ENCODE measurements at places on chromosomes 3 and 15. TPM values are rescaled to one million over a fixed set of nuclear protein-coding genes. Genes with fewer than 3 reads are reported as not detected.

TGFBR2 gene
- total RNA-seq: 203 TPM

STAB1 gene
- total RNA-seq: 1.5 TPM

- no peak for DNase-seq
Measured at GRCh38 chr3:133934073-133934970, 38.6 kb upstream of the RAB6B start.

GRCh38 chr15:68309024-68309423, 31.5 kb downstream of the FEM1B start:
- no peak for DNase-seq

GRCh38 chr3:179970746-179971145, 66.0 kb downstream of the PEX5L start:
- DNase-seq: no peak

SNURF gene
- total RNA-seq: 30.1 TPM

DNA sequence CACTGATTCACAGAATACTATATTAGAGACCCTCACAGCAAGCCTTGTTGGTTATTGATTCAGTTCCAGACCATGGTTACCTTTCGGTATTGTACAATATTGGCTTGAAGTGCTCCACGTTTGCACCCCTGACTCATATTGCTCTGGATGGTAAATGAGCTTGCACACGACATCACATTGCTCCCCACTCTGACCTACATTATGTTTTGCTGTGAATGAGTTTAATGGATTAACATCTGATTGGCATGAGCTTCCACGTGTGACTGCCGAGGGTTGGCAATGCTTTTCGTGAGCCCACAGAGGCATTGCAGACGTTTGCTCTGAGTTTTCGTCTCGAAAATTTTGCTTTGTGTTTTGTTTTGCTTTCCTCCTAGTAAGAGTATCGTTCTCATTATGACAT, 225.8 kb upstream of the ICE2 start:
- DNase-seq: no peak

DNA sequence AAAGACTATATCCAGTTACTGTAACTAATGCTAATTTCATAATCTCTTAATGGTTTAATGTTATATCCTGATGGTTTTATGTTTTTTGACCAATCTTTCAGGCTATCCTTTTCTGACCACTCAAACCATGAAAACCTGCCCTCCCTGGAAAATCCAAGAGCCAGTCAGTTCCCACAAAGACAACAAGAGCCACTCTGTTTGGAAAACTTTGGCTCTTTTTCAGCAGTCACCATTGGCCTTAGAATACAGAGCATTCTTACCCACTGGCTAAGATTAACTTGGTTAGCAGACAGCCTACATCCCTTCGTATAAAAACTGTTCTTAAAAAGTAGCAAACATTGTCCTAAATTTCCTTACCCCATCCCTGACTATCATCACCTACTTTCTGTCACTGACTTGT, 32.9 kb downstream of the ALCAM start:
- no peak for DNase-seq

LDHAL6B gene
- total RNA-seq: not detected

DNA sequence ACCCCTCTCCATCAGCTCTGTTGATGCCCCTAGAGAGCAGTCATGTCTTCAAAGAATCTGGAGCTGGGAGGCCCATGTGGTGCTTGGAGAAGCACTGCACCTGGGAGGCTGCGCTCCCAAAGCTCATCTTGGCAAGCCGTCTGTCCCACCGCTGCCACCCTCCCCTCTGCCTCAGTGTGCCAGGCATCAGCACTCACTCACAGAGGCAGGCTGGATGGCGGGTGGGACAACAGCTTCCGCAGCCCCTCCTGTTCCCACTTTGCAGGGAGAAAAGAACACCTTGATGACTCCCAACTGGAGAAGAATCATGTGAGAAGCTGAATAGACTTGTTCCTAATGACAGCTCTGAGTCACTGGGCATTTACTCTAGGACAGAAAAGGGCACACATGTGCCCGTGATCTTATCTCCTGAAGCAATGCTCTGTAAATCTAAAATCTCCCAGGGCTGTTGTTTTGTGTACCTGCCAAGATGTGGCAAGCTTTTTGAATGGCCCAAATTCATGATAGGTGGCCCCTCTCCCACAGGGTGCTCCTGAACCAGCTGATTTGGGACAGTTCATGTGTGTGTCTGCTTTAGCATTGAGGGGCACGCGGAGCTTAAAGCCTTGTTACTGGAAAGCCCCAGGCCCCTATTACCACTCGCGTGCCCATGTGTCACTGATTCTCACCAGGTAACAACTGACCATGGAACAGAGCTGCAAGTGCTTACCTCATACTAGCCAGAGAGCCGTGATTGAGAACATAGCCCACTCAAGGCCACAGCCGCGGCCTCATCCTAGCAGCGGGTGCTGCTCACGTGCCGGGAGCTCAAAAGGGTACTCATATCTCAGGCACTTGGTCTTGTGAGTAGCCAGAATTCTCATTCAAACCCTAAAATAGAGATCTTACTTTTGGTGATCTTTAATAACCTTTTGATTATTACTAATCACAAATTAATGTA, 104.4 kb downstream of the DNAJB8 start:
- DNase-seq: no peak

RHOV gene
- total RNA-seq: 0.36 TPM

DNA sequence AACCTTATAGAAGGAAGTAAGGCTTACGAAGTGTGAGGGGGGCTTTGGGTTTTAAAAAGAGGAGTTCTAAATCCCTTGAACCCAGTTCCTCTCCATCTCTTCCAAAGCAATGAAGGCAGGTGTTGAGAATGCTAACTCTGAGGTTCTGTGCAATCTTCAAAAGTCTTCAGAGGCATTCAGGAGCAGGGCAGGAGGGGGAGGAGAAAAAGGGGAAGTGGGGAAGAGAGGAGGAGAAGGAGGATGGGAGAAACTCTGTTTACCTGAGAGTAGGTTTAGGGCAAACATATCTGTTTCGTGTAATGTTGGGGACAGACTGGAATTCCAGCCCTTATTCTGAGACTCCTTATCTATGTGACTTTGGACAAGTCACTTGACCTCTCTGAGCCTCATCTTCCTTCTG, 36.9 kb downstream of the FAM3D start:
- DNase-seq: no peak

DNA sequence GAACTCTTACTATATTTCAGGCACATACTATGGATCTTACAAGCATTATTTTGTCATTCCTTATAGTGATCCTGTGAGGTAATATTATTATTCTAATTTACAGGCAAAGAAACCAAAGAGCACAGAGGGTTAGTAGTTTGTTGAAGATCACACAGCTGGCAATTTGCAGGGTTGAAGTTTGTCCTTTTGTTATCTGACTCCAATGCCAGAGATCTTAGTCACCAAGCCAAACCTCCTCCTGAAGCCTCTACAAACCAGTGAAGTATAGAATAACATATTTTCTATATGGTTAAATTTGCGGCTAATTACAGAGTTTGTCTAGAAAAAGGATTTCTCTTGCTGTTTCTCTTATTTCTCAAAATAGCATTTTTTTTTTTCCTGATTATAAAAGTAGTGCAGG, 11.2 kb downstream of the ISLR2 start:
- no peak for DNase-seq

CAPN3 gene
- total RNA-seq: 8.7 TPM

DNA sequence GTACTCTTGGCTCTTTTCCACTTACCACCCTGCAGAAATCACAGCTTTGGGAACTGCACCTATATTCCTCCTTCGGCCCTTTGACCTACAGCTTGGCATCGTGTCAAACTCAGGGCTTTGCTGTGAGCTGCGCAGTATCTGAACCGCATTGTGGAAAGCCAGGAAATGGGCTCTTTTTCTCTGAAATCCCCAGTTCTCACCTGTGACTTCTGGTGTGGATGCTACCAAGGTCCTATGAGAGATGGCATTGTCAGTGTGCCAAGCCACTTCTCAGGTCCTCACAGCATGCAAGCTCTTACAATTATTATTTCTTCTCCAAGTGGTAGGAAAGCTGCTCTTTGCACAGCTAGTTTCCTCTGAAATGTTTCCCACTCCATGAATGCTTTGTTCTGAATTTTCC, 450.6 kb upstream of the TBL1XR1 start:
- no peak for DNase-seq

CLDN18 gene
- total RNA-seq: not detected

- DNase-seq: no peak
Measured at GRCh38 chr3:120137548-120137947, 43.3 kb upstream of the GSK3B start.

DNA sequence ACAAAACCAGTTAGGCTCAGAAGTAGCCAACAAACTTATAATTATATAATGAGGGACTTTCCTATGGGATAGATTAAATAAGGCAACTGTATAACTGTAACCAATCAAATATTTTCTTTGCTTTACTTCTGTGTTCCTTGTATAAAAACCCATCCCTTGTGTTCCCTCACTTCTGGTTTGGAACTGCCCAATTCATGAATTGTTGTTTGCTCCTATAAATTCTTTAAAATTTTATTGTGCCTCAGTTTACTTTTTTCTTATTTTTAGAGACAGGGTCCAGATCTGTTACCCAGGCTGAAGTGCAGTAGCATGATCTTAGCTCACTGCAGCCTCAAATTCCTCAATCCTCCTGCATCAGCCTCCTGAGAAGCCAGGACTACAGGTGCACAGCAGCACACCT, 155.7 kb downstream of the SMAD6 start:
- DNase-seq: no peak

CNTN4 gene
- not detected for total RNA-seq

- no peak for DNase-seq
Measured at GRCh38 chr3:179852142-179852905, 184.4 kb downstream of the PEX5L start.

GRCh38 chr3:130596484-130596883, 79.5 kb downstream of the COL6A6 start:
- no peak for DNase-seq

GRCh38 chr3:155641956-155642355, 102.9 kb downstream of the PLCH1 start:
- no peak for DNase-seq

DNA sequence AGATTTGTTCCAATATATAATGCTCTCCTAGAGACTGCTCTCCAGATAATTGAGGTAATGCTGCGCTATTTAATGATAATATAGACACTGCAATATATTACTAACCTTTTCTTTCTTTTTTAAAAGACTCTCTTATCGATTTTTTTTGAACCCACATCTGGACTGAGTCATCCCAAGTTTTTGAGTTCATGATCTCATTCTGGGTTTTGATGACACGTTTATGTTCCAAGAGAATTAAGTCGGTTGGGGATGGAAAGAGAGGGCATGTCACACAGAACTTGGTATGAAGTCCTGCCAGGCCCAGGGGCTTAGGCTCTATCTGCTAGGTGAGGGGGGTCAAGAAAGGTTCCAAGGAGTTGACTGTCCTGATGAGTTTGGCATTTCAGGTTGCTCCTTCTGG, 431.1 kb downstream of the MFSD1 start:
- DNase-seq: no peak

DNA sequence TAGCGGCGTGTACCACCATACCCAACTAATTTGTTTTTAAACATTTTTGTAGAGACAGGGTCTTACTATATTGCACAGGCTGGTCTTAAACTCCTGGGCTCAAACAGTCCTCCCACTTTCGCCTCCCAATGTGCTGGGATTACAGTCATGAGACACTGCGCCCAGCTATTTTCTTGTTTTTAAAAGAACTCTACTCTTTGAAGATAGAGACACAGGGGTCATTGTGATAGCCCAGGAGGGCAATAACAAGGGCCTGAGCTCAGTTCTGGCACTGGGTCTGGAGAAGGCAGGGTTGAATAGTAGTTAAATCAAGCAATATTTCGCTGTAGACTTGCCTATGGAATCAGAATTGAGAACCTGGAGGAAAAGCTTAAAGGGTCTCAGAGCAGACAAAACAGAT, 98.8 kb downstream of the ANP32A start:
- no peak for DNase-seq

DNA sequence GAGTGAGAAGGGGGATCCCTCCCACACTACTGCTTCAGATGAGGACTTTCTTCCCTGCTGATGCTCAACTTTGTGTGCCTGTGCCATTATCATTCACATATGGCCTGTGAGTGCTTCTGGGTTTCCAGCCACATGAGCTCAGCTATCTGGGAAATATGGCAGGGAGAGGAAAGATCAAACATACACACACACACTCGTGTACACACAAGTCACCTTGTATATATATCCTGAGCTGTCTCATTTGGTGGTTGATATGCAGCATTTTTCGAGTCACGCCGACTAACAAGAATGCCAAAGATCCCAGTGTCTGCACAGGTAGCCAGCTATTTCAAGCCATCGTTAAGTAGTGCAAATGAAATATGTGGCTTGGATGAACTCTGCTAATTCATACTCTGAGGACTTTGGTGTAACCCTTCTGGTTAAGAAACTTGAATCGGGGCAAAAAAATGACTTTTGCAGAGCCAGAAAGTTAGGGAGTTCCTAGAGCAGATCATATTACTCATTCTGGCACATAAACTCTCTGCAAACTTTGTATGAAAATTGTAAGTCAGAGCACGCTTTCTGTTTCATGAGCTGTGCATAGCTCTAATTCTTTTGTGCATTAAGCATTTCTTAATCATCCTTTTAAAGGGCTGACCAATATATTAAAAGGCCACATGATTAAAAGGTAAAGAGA, 24.9 kb upstream of the WNT5A start:
- no peak for DNase-seq

- no peak for DNase-seq
Measured at GRCh38 chr15:38517312-38517975, 47.2 kb downstream of the RASGRP1 start.

DNA sequence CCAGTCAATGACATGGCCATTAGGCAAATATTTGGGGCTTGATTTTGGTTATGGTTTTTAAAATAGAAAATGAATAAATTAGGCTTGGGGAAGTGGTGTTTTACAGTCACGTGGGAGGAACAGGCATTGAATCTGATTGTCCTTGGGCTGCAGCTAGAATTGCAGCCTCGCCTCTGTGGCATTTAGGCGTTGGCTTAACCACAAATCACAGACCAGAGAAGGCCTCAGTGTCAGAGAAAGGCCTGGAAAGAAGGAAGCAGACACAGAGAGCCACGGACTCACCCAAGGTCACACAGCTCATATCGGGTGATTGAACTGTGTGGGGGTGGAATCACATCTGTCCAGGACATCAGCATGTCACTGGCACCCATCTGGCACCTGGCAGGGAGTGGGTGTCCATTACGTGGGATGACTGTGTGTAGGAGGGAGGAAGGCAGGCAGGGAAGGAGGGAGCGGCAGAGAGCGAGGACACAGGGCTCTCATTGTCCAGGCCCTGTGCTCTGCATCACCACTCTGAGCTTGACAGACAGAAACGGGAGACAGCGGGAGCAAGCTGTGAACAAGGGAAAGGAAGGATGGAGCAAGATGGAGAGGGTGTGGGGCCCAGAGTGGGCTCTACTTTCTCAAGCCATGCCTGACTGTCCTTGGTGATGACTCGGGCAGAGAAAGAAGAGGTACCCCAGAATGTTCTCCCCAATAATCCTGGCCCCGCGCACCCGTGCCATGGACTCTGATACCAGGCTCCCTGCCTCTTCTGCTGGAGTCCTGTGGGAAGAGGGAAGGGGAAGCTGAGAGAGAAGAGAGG, 186.4 kb downstream of the FAM43A start:
- peak; percentile 33 for DNase-seq

GRCh38 chr15:69532066-69532465, 79.4 kb downstream of the RPLP1 start:
- no peak for DNase-seq

- DNase-seq: no peak
Measured at GRCh38 chr3:126085841-126086240, 1.9 kb upstream of the SLC41A3 start.

GRCh38 chr15:96352604-96353405, 22.3 kb downstream of the NR2F2 start:
- no peak for DNase-seq

GRCh38 chr15:63347074-63347857, 34.4 kb downstream of the CA12 start:
- DNase-seq: no peak

- no peak for DNase-seq
Measured at GRCh38 chr15:60371175-60372051, 26.4 kb downstream of the ANXA2 start.
